Activated T-cell treated with anti-CD3 and anti-CD28 coated beads, Interleukin-2, amount 50 U/mL, for 72 hours (primary cell): ENCODE measurements at places on chromosomes 3 and 15.

DNA sequence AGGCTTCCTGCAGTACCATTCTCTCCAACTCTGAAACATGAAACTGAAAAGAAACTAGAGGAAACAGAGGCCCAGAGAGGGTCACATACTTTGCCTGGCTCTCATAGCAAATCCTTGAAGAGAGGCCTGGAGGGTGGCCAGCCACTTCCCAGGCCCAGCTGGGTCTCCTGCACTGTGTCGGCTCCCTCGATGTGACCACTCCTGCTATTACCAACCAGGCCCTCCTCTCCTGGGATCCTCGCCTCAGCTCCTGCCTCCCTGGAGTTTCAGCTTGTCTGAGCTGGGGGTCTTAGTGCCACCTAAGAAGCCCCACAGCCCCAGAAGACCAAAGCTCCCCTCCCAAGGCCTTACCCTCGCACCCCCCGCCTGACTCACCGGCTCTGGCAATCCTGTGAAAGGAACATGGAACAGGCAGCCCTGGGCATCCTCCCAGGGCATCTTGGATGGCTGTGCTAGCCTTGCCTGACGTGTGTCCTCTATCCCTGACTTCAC lies 4.6 kb downstream of the LOXL1 start:
- no peak for DNase-seq

DNA sequence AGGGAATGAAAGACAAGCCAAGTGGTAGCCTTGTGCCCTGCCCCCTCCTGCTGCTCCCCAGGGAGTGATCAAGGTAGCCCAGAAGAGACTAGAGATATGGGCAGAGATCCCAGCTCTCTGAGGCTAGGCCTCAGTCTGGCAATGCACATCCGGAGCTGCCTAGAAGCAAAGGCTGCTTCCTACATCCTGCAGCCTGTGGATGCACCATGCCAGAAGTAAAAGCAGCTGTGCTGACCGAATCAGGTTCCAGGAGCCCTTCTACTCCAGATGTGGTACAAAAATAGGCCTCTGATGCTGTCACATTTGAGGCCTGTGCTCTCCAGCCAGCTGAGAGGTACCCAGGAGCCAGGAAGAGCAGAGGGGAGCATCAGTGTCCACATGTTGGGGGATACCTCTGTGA lies 16.0 kb downstream of the TRAIP start:
- no peak for DNase-seq

GRCh38 chr3:170605490-170605889 lies 19.6 kb upstream of the SLC7A14 start:
- no peak for DNase-seq

- no peak for DNase-seq
Observed at GRCh38 chr3:25427942-25428788, at the start of gene RARB. Gene RARB (plus strand): TSS chr3:25428263. CDS start chr3:25428732, 469 bp downstream.

DNA sequence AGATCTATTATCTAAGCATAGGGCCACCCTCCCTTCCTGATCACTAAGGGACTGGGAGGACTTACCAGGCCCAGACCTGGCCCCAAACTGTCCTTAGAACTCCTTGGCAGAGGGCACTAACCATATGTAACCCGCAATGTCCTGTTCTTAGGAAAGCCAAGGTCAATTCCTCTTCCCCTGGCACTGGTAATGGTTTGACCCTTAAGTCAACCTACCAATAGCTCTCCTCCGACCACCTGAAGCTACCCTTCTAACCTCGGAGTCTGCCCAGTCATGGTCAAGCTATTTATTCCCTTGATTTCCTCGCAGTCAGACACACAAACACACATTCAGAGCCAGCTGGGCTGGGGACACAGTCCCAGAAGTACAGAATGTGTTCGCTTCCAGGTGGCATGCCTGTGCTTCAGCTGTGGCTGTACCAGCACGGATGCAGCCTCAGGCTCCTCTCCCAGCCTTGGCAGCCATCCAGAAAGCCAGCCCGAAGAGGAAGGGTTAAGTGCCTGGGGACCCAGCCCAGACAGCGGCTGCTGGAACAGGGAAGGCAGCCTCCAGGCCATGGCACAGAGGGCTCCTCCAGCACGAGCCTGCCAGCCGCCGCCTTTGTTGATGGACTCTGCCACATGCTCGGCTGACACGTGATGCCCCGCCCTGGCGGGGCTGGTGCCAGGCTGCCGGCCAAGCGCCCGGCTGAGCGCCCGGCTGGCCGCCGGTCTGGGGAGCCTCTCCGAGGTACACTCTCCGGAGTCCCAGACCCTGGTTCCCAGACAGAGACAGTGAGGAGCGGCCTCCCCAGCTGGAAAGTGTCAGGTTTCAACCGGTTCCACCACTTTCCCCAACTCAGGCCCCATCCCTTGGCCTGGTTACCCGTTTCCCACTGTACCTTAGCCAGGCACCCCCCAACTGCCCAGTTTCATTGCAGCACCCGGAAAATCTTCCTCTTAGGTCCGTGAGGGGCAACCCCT lies 5.5 kb downstream of the BMF start:
- no peak for DNase-seq

- DNase-seq, result no peak
Observed at GRCh38 chr15:58064082-58064979, 1.2 kb downstream of the ALDH1A2 start.

- no peak for DNase-seq
Observed at GRCh38 chr3:176977331-176977730, 220.0 kb downstream of the TBL1XR1 start.

- DNase-seq, result no peak
Observed at GRCh38 chr3:184337399-184337714, at the start of gene FAM131A. Gene FAM131A (plus strand): TSS chr3:184337600. CDS start chr3:184337631, 31 bp downstream.

- peak; percentile 2 for DNase-seq
Observed at GRCh38 chr3:1082108-1082507, 10.7 kb upstream of the CNTN6 start.

DNA sequence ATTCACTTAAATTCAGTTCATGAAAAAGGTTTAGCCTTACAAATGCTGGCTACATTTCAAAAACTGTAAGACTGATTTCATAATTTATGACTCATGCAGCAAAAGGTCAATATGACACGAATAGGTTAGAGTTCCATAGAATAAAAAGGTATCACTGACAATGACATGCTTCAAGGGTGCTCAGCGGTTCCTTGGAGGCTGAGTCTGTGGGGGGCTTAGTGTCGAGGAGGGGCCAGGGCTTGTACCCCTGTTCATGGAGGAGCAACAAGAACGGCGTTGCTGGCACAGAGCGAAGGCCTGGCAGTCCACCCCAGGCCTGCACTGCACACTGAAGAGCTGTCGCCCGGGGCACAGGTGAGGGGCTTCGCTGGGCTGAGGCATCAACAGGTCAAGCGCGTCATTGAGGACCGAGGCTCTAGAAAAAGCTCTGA lies 174.2 kb downstream of the NR1D2 start:
- DNase-seq, result no peak

DNA sequence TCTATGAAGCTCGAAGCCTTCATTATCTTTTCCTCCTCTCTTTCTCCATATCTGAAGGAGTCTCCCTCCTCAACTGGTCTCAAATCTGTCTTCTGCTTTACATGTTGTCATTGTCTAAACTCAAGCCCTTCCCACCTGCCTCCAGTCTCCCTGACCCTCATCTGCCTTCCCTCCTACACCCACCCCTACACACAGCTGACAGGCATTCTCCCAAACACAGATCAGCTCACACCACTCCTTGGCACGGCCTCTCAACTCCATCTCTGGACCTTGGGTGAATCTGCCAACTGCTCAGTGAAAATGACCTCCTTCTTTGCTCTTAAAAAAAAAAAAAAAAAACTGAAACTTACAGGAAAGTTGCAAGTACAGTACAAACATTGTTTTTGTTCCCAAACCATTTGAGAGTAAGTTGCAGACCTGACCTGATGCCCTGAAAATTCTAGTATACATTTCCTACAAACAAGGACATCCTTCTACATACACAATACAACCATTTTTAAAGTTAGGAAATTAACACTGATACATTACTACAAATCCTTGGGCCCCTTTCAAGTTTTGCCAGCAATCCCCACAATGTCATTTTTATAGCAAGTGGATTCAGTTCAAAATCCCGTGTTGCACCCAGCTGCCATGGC lies 49.4 kb upstream of the UBE2E1 start:
- no peak for DNase-seq

GRCh38 chr3:170517242-170517945 lies 68.5 kb downstream of the SLC7A14 start:
- DNase-seq, result no peak

DNA sequence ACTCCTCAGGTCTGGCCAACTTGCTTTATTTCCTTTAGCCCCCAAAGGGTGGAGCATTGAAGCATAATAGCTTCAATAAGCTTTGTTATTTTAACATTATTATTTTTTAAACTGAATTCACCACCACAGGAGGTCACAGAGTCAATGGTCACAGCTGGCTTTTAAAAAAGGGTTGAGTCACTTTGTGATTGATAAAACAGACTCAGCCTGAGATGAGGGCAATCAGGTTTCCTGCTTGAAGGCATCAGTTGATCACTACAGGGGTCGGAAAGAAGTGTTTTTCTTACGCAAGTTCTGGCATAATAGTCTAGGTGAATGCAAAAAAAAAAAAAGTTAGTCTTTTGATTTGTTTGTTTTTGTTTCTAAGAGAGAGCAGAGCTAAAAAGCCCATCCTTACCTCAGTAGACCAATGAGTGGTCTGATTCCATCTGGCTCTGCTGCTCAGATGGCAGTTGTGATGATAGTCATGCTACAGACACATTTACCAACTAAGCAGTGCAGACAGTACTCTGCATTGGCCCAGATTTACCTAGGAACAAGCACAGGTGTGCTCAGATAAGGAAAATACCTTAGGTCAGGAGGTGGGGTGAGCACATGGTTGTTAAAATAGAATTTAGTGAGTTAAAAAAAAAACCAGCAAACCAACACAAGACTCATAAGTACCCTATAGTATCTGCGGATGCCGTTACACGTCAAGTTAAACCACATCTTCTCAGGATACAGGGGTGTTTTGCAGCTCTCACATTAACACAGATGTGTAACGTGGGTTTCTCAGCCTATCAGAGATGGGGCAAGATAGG lies 22.6 kb downstream of the ZNF80 start:
- DNase-seq, result peak; percentile 61

DNA sequence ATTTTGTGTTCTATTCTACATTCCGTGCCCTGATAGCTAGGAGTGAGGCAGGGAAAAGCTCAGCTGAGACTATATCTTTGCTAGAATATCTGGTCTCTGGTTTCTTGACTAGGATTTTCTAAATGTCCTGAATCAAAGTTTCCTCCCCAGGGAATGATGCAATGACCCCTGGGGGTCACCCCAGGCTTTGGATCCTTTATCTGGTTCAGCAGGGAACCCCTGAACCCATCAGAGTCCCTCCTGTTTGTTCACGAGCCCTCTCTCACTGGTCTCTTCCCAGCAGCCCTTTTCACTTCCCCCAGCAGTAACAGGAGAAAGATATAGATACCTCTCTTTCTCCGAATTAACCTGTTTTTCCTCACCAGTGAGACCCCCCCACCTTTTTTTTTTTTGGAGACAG lies 14.3 kb downstream of the TM2D3 start:
- DNase-seq, result no peak

DNA sequence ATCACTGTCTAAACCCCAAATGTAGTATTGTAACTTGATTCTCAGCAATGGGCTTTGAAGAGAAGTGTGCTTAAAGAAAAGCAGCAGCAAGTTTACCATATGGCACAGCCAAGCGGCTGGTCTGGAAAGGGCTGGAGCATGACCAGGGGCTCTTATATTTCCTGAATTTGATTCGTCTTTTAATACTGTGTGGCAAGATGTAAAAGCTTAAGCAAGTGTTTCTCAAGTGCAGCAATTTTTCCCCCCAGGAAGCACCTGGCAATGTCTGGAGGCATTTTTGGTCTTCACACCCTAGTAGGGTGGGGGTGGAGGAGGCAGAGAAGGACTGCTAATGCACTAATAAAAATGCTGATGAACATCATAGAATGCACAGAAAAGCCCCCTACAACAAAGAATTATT lies 397.9 kb downstream of the NTRK3 start:
- DNase-seq, result no peak

DNA sequence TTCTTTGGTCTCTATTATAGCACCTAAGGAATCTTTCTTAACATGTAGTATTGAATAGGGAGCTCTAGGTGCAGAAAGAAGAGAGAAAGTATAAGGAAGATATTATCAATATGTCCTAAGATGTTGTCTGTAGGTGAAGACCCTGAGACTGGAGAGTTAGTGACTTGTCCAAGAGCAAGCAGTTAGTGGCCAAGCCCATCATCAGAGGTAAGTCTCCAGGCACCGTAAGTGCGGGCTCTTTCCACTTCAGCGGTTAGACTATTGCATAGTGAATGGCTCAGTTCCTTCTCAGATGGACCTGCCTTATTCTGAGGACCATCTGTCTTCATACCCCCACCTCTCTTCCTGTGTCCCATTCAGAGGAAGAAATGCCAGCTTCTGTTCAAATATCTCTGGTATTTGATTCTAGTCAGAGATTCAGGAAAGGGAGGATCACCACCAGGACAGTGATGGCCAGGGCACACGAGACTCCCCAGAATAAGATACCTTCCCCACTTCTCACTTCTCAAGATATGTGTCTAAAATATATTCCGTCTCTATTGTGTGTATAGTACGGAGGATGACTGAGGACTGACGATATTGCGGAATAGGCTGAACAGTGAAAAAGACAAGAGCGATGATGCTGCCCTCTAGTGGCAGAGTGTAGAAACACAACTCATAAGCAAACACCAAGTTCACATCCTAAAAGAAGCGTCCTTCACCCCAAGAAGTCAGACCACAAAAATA lies 19.1 kb upstream of the ADGRG7 start:
- DNase-seq, result peak; percentile 67

DNA sequence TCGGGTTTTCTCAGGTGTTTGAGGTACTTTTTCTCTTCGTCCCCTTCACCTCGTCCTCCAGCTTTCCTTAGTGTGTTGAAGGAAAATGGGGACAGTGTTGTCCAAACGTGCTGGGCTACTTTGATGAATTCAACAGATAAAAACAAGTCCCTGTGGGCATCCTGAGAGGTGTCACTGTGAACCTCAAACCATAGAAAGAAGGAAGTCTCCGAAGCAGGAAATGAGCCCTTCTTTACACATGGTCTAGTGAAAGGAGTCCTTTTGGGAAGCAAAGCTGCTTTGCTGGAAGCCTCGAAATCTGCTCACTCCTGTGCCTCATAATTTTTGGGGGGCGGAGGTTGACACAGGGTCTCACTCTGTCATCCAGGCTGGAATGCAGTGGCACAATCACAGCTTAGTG lies 10.6 kb downstream of the IL17RB start:
- no peak for DNase-seq

DNA sequence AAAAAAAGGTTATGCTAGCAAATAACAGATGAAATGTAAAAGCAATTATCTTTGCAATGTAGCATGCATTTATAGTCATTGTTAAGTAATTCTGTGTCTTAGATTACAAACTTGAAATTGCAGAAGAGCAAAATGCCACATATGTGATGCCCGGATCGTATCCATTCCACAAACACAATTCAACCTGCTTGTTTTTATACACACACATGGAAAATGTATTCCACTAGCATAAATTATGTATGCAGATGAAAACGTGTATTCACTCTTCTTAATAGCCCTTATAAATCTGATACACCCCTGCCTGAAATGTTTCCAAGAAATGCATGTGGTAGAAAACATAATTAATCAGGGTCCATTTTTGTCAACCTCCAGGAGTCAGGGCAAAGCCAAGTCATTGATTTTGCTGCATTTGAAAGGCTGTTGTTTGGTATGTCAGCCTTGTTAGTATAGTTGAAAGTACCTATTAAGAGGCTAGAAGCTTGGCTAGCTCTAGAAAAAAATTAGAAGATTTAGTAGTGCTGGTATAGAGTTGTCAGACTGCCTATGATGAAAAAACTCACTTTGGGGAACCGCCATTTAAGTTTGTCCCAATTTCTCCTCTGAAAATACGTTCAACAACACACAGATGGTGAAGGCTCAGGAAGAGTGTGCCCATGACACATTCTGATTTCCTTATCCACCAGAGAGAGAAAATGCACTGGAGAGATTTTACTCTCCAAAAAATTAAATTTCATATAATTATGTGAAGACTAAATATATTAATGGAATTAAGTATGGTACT lies 69.2 kb upstream of the TMC3 start:
- DNase-seq, result no peak

- DNase-seq, result no peak
Observed at GRCh38 chr15:101045236-101045646, 126.1 kb downstream of the LRRK1 start.
